ENCODE measurements at places on chromosomes 6 and 20. TPM values are rescaled to one million over a fixed set of nuclear protein-coding genes. Genes with fewer than 3 reads are reported as not detected.

The PRL gene
- not detected for total RNA-seq

The GHRH gene
- total RNA-seq, result not detected

- DNase-seq, result no peak
Measured at GRCh38 chr6:35674594-35674993, 14.1 kb downstream of the FKBP5 start.

- peak; percentile 87 for DNase-seq
Measured at GRCh38 chr6:42417641-42418112, 34.0 kb downstream of the TRERF1 start.

GRCh38 chr20:41181567-41181966, 44.2 kb downstream of the PLCG1 start:
- DNase-seq, result no peak

GRCh38 chr6:7970616-7971015, 60.0 kb upstream of the TXNDC5 start:
- DNase-seq, result no peak
